ENCODE measurements at places on chromosomes 11 and 22. TPM values are rescaled to one million over a fixed set of nuclear protein-coding genes. Genes with fewer than 3 reads are reported as not detected.

Gene LINC01488
- not detected for total RNA-seq

Gene P2RY2
- 11.8 TPM for total RNA-seq

Gene OR8D2
- total RNA-seq = not detected

Gene MMP13
- 0.07 TPM for total RNA-seq

Gene API5
- total RNA-seq = 58.1 TPM

Gene ACR
- total RNA-seq = 0.15 TPM

Gene ELMOD1
- 0.05 TPM for total RNA-seq

Gene OR8U1
- total RNA-seq = not detected

Gene ANO9
- 1.4 TPM for total RNA-seq

Gene NECTIN1
- total RNA-seq = 9.7 TPM

Gene ZNF280B
- total RNA-seq = 1.2 TPM

Gene MAPK8IP2
- 3.4 TPM for total RNA-seq

Gene OR2D2
- total RNA-seq = not detected

Gene OR10A2
- not detected for total RNA-seq

Gene MYOD1
- total RNA-seq = 0.06 TPM

Gene OR8G1
- total RNA-seq = not detected

Gene SLC5A4
- total RNA-seq = not detected

Gene OR2AT4
- total RNA-seq = not detected

Gene KCTD17
- total RNA-seq = 25.9 TPM

Gene CALCA
- 0.15 TPM for total RNA-seq

Gene HBB
- not detected for total RNA-seq

All from A549 treated with Hydrocortisone at 1 μM for 4 hours (cell line).